ENCODE measurements at places on chromosomes 2 and 18. TPM values are rescaled to one million over a fixed set of nuclear protein-coding genes. Genes with fewer than 3 reads are reported as not detected.

GRCh38 chr2:215366440-215367032 lies 54.7 kb downstream of the ATIC start:
- DNase-seq = no peak

DNA sequence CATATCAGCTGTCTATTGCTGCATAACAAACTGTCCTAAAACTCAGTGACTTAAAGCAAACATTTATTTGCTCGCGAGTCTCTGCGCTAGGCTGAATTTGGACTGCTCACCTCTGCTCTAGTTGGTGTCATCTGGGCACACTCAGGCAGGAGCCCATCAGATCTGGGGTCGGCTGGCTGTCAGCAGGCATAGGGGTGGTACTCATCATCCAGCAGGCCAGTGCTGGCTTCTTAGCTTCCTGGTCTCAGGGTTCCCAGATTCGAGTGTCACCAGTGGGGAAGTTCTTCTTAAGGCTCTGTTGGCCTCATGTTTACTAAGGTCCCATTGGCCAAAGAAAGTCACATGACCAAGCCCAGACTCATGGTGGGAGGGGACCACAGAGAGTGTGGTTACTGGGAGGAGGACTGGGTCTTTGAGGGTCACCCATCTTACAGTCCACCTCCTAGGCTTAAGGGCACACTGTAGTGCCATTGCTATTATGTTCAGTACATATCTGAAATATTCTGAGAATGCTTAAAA lies 71.6 kb upstream of the ATG16L1 start:
- no peak for DNase-seq

GRCh38 chr2:185738679-185739472 lies at the start of gene FSIP2:
Gene FSIP2 (plus strand): TSS chr2:185738804. CDS start chr2:185738895, 91 bp downstream.
- DNase-seq = peak; percentile 90

Gene ATP6V1C2
- not detected for total RNA-seq

Gene OR6B2
- total RNA-seq = not detected

DNA sequence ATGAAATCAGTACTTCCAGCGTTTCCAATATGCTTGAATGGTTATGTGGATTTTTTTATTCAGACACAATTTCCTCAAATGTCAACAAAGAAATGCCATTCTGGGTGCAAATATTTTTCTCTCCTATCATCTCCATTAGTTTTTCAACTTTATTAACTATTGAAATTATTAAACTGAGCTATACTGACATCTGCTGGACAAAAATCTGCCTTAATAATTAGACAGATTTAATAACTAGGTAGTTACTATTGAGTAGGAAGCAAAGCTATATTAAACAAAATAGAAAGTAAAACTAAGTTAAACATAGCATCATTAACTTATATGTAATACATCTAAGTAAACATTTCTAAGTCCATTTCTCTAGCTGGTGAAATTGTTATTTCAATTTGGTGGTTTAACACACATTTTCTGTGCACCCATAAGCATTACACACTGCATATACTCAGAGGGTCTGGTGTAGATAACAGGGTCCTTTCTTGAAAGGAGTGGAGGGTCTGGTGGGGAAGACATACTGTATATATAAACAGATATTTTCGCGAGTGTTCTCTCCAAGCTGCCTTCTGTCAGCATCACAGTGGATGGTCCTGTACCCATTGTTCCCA lies 77.0 kb downstream of the LANCL1 start:
- no peak for DNase-seq

Gene DSG3
- total RNA-seq = not detected

- no peak for DNase-seq
Measured at GRCh38 chr2:15325296-15325695, 235.8 kb downstream of the NBAS start.

Gene LPIN1
- 20.5 TPM for total RNA-seq

DNA sequence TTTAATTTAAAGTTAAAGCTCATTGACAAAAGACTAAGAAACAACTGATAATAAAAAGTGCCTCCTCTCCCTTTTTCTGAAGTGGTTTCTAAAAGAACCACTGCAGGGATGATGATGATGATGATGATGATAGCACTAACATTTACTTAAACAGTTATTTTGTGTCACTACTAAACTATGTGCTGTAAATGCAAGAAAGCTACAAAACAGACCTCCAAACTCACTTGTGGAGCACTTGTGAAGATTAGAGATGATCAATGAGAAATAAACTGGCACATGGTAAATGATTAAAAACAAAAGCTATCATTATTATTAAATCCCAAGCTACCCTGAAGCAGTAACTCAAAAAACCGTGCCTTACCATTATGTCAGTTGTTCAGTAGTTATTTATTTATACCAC lies 88.7 kb downstream of the SLC8A1 start:
- no peak for DNase-seq

Gene NT5DC4
- not detected for total RNA-seq

DNA sequence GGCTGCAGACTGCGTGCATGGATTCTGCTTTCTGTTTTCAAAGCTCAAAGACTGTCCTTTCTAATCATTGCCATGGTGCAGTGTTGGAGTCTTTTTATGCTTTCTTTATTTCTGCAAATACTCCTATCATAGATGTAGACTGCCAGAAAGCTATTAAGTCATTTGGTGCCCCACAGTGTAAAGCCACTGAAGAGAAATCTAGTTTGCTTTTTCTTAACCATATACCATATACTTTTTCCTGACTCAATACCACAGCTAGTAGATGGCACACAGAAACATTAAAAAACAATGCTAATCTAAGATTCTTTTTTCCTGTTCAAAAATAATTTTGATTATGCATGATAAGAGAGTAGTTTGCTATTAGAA lies 109.9 kb upstream of the RAB27B start:
- DNase-seq = no peak

Gene CCDC74B
- total RNA-seq = 3.0 TPM

Gene GAL3ST2
- 1.3 TPM for total RNA-seq

GRCh38 chr2:64931246-64932115 lies 57.7 kb upstream of the SLC1A4 start:
- no peak for DNase-seq

DNA sequence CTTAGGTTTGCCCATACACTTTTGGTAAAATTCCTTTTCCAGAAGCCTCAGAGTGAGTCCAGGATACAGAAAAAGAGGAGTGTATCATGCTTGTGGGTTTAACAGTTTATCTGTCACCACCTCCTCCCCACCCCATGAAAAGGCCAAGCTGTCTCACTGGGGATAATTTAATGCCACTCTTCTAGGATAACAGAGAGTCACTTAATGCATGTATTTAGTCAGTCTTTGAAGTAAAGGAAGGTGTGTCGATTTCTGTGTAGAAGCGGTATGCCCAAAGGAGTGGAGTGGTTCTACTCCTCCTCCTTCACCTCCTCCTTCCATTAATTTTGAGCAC lies 116.4 kb downstream of the QPCT start:
- DNase-seq = no peak

DNA sequence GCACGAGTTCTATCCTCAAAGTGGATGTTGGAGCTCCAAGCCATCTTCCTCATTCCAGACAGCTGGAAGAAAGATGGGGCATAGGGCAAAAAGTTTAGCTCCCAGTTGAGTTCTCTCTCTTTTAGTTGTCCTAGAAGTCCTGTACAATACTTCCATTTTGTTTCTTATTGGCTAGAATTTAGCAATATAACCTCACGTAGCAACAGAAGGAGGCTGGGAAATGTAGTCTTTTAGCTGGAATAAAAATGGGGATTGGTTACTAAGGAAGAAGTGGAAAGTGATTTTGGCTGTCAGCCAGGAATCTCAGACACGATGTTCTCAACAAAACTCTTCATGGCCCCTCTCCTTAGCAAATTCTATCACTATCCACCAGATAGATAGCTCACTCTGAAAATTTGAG lies 79.9 kb downstream of the PLCL1 start:
- DNase-seq = no peak

Gene QPCT
- 1.2 TPM for total RNA-seq

DNA sequence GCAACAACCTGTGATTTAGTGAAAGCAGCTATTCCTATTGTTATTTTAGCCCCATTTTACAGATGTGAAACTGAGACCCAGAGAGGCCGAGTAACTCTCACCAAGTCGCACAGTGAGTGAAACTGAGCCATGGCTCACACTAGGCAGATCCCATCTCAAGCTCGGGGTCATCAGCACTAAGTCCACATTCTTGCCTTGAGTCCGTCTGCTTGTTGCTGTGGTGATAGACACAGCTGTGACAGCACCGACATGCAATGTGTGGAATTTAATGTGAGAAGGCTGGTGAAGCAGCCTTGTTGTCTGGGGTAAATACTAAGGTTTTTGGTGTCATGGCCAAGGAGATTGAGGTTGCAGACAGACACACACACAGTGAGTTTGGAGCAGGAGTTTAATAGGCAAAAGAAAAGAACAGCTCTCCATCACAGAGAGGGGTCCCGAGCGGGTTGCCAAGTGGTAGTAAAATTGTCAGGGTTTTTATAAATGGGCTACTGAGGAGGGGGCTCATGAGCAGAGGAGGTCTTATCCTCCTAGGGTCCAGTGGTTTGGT lies 40.2 kb upstream of the GMCL1 start:
- DNase-seq = no peak

- DNase-seq = no peak
Measured at GRCh38 chr2:167423731-167424130, 535.5 kb downstream of the XIRP2 start.

Gene KIAA2012
- not detected for total RNA-seq

GRCh38 chr18:26367425-26367824 lies 141.2 kb downstream of the TAF4B start:
- DNase-seq = no peak

DNA sequence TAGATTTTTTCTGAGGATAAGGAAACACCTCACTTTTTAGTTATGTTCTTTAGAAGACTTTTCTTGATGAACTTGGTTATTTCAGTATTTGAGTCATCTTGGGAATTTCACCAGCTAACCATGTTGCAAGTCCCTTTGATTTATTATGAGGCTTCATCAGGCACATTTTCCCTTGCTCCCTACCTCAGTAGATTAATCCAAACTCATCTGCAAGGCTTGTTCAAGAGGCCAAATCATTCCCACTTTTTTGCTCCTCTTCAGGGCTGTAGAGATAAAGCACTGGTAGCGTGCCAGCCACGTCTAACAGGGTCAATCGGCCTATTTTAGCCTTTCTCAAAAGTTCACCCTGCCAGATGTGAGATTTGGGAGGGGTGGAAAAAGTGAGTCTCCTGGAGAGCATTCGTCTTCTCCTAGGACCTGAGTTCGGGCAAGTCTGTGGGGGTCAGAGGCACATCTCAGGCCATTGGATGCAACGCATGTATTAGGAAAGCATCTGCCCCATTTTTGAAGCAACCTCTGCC lies 120.3 kb downstream of the RDH14 start:
- no peak for DNase-seq

Gene TRIM43
- total RNA-seq = not detected

DNA sequence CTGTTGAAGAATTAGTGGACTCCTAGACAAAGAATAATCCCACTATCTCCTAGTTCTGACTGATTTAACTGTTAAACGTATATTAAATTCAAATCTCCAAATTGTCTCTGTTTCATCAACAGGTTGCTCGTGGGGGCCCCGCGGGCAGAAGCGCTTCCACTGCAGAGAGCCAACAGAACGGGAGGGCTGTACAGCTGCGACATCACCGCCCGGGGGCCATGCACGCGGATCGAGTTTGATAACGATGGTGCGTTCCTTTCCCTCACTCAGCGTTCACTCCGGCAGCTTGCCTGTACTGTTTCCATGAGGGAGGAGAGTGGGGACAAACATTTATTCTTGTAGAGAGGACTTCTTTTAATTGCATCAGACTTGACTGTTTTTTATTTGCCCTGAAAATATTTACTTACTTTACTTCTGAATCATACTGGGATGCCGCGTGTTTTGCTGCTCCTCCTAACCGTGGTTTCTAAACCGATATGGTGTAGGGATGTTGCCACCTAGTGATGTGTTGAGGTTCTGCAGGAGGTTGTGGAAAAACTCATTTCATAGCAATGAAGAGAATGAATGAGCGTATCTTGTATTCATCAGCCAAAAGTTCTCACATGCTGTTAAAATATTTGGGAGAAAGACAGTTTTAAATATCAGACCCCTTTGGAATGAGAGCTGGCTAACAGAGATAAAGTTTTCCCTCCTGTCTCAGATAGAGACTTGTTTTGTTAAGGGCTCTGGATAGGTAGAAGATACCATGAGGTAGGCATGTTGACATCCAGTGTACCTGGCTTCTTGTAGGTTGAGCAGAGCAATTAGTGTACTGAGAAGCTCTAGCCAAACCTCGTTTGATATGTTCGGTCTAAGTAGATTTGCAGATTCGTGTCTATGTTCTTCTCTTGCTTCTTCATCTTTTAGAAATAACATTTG lies 38.3 kb downstream of the ITGA6 start:
- no peak for DNase-seq

Measured in chondrocyte (in vitro differentiated cells).